ENCODE measurements at places on chromosomes 3 and 15. TPM values are rescaled to one million over a fixed set of nuclear protein-coding genes. Genes with fewer than 3 reads are reported as not detected.

Gene PLAAT1
- 4.5 TPM for total RNA-seq

Gene ANKUB1
- total RNA-seq = not detected

Gene TMEM212
- total RNA-seq = not detected

Gene PLSCR5
- not detected for total RNA-seq

Gene SLC28A1
- 0.46 TPM for total RNA-seq

Gene SLCO2A1
- 8.3 TPM for total RNA-seq

Gene STAB1
- 74.7 TPM for total RNA-seq

Gene TGM5
- not detected for total RNA-seq

Gene RARRES1
- 9.1 TPM for total RNA-seq

Gene FLNB
- total RNA-seq = 30.0 TPM

Gene SLC7A14
- total RNA-seq = not detected

Gene TM6SF1
- total RNA-seq = 6.8 TPM

Gene ANAPC13
- total RNA-seq = 78.3 TPM
